Stimulated activated CD4-positive, alpha-beta T cell treated with anti-CD3 and anti-CD28 coated beads, Interleukin-4, amount 100 ng/mL, for 4 hours (primary cell): ENCODE measurements at places on chromosomes 6 and 20.

DNA sequence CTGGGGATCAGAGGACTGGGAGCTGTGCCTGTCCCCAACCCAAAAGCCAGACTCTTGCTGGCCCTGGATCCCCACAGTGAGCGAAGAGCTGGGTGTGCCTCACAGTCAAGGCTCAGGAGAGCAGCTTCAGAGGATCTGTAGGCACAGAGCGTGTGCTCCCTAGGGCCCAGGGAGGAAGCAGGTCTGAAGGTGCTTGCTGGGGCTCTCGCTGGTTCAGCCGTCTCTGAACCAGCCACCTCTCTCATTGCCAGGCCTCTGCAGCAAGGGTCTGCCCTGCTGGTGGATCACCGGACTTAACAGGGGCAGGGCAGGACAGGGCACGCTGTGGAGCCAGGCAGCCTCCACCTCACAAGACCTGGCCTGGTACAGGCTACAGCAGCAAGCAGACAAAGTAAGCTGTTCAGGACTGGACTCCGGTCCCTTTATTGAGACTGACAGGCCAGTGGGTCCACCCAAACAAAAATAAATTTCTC, 13.8 kb downstream of the PCIF1 start:
- no peak for DNase-seq

DNA sequence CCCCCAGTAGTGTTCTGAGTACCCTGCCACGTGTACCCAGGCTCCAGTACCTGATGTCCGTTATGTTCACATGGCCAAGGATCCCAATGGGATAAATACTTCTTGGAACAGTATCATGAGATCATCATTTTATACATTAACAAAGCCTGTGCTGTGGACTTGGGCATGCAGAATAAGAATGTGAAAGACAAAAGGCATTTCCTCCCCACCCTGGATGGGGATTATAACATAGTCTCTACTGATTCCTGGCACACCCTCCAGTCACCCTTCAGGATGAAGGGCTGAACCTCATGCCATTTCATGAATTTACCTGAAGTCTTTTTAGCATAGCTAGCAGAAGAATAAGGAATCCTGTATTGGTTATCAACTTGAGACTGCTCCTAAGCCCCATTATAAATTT, 2.8 kb downstream of the TNFRSF21 start:
- no peak for DNase-seq

DNA sequence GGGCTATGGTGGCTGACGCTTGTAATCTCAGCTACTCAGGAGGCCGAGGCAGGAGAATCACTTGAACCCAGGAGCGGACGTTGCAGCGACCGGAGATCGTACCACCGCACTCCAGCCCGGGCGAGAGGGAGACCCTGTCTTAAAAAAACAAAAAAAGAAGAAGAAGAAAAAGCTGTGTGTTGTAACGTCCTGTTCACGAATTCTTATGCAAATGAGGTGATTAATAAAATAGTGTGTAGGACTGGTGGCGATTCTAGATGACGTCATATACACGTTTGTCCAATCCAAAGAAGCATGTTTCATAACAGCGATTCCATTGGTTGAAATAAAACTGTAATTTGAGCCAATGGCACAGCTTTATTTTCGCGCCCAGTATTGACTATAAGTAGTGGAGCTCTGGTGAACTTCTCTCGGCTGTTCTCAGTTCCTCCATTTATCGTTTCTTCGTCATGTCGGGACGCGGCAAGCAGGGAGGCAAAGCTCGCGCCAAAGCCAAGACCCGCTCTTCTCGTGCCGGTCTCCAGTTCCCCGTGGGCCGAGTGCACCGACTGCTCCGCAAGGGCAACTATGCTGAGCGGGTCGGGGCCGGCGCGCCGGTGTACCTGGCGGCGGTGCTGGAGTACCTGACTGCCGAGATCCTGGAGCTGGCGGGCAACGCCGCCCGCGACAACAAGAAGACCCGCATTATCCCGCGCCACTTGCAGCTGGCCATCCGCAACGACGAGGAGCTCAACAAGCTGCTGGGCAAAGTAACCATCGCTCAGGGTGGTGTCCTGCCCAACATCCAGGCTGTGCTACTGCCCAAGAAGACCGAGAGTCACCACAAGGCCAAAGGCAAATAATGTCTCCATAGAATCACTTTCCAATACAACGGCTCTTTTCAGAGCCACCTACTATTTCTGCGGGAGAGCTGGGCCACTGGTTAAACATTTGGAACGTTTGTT, 47.0 kb downstream of the OR2B2 start:
- DNase-seq: peak; percentile 54

DNA sequence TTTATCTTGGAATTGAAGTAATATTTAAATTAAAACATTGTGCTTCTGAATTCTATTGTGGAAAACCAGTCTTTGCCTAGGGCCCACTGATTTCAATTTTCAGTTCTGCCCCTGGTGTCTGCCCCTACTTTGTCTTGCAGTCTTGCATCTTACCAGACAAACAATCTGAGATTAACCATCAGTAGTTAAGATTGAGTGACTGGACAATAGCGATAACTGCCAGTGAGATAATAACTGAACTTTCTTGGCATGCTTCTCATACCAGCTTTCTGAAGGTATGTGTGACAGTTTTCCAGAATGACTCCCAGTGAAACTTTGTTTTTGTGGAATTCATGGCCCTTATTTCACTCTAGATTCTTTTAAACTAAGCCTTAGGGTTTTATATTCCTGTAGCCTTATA, 53.5 kb downstream of the KCNQ5 start:
- DNase-seq: no peak

- DNase-seq: no peak
Measured at GRCh38 chr6:165575158-165575549, 87.9 kb downstream of the PDE10A start.

DNA sequence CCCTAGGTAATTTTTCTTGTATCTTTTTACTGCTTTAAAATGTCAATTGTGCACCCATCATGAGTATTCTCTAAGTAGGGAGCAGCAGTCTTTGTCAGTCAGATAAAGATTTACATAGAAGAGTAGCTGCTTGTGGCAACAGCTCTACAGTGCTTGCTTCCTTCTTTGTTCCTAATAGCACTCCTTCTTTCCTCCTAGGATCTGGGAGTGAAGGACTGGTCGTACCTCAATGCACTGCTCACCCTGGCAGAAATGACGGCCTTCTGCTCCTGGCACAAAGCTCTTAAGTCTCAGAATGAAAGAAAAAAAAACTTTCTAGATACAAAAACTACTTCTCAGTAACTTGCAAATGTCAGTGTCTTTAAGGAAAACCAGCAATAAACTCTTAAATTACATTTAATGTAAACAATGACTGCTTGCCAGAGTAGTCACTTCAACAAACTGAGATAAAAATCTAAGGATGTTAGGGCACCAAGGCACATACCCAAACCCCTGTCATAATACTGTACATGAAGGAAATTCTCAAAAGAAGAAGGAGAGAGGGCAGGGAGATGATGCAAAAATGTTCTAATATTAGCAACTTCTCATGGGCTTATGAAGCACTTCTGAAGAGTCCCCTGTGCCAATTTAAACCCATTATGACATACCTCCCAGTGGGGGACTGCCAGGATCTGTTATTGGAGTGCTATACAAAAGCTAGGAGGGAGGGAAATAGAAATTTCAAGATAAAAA, 34.0 kb downstream of the NCOA6 start:
- no peak for DNase-seq

- DNase-seq: no peak
Measured at GRCh38 chr20:62721511-62722370, 13.1 kb downstream of the NTSR1 start.

GRCh38 chr20:59771506-59772372, 161.7 kb downstream of the SYCP2 start:
- no peak for DNase-seq

DNA sequence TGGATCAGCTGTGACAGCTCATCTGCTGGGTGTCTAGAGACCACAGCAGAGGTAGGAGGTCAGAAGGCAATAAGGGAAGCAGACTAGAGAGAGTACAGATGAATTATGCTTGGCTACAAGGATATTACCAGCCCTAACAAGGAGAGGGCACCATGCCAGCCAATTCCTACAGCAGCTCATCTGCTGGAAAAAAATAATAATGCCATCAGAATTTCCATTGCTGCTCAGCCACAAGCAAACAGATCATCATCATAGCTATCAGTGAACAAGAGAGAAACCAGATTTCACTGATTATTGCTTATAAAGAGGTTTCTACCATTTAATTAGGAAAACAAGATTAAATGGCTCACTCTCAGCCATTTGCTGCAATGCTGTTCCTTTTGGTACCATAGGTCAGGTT, 66.5 kb downstream of the PSMG4 start:
- DNase-seq: no peak

DNA sequence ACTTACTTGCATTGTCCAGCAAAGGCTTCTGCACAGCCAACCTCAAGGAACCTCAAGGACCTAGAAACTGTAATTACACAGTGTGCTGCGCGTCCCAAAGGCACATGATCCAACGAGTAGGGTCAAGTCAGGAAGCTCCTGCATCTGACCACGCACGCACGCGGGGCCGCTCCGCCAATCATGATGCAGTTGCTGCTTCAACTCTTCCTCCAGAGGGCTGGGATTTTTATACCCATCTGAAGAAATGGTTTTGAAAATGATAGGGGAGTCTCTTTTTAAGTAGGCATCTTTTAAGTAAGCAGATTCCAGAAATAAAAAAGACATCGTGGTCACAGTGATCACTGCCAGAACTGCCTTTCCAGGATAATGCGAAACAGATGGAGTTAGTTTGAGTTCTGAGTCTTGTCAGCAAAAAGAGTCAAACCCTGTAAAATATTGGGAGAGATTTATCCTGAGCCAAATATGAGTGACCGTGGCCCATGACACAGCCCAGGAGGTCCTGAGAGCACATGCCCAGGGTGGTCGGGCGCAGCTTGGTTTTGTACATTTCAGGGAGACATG, 34.0 kb downstream of the KIF25 start:
- no peak for DNase-seq

GRCh38 chr6:108560463-108561308, at the start of gene FOXO3:
Gene FOXO3 (plus strand): TSS chr6:108560917. CDS start chr6:108561209, 292 bp downstream.
- DNase-seq: peak; percentile 58

- no peak for DNase-seq
Measured at GRCh38 chr6:115544765-115545671, 515.7 kb downstream of the FRK start.

DNA sequence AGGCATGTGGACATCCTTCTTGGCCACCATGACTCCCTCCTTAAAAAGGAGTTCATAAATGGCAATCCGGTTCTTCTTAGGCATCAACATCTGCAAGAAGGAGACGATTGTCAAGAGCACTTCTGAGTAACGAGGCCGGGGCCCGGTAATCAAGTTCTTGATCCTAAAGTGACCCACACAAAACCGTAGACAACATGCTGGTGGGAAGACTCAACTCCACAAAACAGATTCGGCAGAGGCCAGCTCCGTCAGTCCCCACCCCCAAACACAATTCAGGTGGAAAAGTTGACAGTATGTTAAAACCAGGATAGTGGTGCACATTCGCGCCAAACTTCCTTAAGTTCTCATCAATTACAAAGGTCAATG, 754 bp downstream of the RPS10 start:
- peak; percentile 18 for DNase-seq

DNA sequence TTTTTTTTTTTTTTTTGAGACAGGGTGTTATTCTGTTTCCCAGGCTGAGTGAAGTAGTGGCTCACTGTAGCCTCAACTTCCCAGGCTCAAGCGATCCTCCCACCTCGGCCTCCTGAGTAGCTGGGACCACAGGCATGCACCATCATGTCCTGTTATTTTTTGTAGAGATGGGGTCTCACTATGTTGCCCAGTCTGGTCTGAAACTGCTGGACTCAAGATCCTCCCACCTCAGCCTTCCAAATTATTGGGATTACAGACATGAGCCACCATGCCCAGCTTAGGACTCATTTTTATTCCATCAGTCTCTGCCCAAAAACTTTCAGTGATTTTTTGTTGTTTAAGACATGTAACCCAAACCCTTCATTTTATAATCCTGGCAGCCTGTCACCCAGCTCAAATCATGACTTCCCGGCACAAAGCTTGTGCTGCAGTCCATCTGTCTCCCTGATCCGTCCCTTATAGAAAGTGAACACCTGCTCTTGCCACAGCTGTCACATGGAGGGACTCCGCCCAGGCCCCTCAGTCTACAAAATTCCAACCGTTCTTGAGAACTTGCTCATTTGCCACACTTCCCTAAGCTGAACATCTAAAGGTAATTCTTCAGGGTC, 183.9 kb upstream of the JARID2 start:
- DNase-seq: no peak

GRCh38 chr20:63606686-63607085, 20.2 kb downstream of the GMEB2 start:
- no peak for DNase-seq

GRCh38 chr6:24858177-24858653, 59.5 kb upstream of the ARMH2 start:
- DNase-seq: no peak

- no peak for DNase-seq
Measured at GRCh38 chr20:49549801-49550551, 18.0 kb downstream of the PTGIS start.

DNA sequence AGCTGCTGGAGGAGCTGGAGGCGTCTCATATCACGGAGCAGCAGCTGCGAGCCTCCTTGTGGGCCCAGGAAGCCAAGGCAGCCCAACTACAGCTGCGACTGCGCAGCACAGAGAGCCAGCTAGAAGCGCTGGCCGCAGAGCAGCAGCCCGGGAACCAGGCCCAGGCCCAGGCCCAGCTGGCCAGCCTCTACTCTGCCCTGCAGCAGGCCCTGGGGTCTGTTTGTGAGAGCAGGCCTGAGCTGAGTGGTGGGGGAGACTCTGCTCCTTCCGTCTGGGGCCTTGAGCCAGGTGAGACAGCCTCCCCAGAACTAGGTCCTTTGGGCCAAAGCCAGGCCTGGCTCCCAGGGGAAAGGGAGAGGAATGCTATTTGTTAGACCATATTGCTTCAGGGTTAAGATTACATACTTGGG, 31.7 kb downstream of the C20orf173 start:
- DNase-seq: no peak

DNA sequence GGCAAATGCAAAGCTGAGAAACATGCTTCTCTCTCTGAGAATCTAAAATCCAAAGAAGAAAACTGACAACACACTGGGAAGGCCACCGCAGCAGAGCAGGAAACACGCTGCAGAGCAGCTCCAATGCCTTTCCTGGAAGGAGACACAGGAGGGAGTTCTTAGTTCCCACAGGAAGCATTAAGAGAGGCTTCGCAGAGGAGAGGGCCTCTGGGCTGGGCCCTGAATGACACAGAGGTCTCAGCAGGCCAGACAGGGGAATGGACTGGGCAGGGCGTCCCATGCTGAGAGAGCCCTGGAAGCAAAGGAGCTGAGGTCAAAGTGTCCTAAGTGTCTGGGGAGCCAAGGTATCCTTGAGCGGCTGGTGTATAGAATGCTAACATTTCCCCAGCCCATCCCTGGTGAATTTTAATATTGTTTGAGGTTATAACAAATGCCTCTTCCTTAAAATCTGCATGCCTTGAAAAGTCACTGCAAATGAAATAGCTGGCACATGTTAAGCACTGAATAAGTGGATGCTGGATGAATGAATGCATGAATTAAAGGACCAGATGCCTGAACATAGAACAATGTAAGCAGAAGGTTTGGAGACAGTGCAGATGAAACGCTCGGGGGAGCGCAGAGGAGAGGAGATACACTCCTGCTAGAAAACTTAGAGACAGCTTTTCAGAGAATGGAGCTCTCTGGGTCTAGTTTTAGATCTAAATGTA, 110.0 kb upstream of the SYNDIG1 start:
- no peak for DNase-seq
